ENCODE measurements at places on chromosomes 6 and 20.

GRCh38 chr6:108914235-108915022 is 66.2 kb downstream of the ARMC2 start:
- DNase-seq, result no peak

GRCh38 chr6:116476002-116476678 is 15.0 kb downstream of the CALHM6 start:
- DNase-seq, result no peak

DNA sequence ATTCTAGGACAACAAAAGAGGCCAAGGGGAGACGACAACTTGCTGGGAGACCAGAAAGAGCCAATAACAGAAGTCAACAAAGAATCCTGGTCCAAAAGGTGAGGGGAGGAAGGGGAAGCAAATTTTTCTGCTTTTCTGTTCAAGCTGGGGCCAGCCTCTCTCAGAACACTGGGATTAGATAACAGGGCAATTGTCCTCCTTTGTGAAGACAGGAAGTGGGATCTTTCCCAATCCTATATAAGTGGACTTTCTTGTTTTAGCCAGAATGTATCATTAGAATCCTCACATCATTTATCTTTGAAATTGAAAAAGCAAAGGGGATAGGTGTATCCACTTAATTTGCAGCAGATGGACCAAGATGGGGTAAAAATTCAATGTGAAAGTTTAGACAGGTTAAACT is 101.2 kb upstream of the COL21A1 start:
- DNase-seq, result no peak

DNA sequence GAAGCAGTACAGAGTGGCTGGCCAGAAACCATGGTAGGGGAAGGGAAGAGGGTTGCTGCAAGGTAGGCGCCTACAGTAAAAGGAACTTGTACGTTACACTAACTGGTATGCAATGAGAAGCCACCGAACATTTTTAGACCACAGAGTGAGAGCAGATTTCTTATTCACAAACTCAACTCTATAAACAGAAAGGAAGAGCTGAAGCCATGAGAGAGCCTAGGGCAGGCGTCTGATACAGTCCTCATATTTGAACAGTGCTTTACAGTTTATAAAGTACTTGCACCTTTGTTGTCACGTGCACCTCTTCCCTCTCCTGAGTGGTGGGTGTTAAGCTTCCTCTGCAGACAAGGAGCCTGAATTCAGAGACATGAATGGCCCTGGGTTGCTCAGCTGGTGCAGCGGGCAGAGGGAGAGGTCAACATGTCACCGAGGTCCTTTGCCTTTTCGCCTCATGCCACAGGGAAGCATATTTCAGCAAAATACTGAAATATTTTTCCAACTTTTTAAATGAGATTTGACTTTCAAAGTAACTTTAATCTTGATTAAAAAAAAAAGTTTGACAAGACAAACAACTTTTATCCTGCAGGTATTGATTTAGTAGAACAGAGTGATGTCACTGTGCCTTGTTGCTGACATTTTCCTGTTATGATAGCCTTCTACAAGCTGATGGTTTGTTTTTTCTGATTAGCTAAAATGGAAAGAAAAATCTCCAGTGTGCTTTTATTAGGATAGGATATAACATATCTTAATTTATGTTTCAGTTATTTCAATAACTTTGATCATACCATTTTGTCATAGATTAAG is 23.8 kb downstream of the UST start:
- no peak for DNase-seq

DNA sequence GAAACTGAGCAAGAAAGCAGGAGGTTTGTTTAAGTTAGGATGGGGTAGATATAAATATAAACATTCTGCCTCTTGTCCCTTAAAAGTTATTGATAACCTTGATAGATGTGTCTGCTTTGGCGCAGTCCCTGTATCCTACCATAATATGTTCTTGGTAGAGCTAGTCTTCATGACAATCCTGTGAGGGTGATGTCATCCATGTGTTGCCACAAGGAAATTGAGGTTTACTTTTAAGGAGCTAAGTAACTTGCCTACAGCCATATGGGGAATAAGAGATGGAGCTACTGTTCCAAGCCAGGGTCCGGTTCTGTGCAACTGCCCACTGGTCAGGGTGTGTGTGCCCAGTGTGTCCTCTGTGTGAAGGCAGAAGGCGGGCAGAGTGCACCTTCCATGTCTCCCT is 78.5 kb downstream of the SSR1 start:
- no peak for DNase-seq

GRCh38 chr6:34235307-34236130 is 1.2 kb upstream of the HMGA1 start:
- DNase-seq, result peak; percentile 71

DNA sequence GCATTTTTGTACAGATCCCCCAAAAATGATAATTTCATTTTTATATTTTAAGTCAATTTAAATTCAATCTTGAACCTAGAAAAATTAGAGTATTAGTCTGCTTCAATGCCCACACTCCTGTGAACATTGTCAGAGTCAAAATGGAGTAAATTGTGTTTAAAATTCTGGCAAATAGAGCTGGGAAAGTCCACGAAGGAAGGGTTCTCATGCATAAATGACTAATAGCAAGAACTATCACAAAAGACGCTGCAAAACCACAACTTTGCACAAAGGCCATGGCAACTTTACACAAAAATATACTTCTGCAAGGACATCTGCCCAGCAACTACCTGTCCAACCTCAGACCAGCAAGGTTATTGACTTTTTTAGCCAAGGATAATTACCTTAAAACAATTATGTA is 203.2 kb upstream of the SMLR1 start:
- no peak for DNase-seq
